ENCODE measurements at places on chromosomes 4 and X.

DNA sequence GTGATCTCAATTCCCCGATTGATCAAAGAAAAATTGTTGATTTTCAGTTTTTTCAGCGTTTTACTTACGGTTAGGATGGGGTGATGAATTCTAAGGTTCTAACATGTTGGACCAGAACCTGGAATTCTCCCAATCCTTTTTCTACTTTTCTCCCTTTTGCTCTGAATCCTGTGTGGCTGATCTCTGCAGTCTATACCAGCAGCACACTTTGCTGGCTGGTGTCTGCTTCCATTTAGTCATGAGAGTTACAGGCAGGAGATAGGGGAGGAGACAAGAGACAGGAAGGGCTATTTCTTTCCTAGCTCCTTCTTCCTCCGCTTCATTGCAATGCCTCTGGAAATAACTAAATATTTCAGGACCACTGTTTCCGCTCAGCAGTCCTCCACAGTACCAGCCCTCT, 623.9 kb downstream of the CENPC start:
- no peak for DNase-seq

DNA sequence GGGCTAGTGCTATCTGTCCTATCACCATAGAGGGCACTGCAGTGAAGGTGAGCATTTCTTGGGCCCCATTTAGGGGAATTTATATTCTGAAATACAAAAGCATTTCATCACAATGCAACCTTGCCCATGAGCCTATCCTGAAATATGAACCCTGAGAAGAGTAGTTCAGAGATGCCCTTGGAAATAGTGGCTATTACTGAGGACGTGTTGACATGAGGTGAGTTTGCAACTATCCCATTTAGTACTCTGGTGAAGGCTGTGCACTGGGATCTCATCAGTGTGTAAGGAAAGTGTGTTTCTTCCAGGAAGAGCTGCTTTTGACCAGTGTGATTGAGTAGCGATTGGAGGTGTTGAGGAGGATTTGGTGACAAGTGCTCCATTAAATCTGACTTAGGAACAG, 149.3 kb upstream of the EOLA2 start:
- no peak for DNase-seq

GRCh38 chrX:46582325-46582724, 8.8 kb downstream of the CHST7 start:
- DNase-seq = no peak

GRCh38 chrX:66036231-66036630, 3.6 kb downstream of the VSIG4 start:
- no peak for DNase-seq

DNA sequence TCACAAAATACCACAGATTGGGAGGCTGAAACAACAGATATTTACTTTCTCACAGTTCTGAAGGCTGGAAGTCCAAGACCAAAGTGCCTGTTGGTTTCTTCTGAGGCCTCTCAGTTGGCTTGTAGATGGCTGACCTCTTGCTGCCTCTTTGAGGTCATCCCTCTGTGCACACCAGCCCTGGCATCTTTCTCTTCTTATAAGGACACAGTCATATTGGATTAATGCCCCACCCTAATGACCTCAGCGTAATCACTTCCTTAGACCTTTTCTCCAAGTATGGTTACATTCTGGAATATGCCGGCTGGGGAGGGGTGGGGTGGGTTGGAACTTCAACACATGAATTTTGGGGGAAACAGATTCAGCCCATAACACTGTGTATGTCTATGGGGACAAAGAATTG, 116.2 kb upstream of the LNX1 start:
- no peak for DNase-seq

- no peak for DNase-seq
These were observed 110.2 kb upstream of the CYSLTR1 start for GRCh38 chrX:78437621-78438020.

GRCh38 chr4:159141193-159141592, 38.3 kb downstream of the RAPGEF2 start:
- no peak for DNase-seq

Measured in stimulated activated CD8-positive, alpha-beta memory T cell treated with anti-CD3 and anti-CD28 coated beads, Interleukin-15, amount 100 ng/mL, for 4 hours (primary cell).